ENCODE measurements at places on chromosomes 13 and 19. TPM values are rescaled to one million over a fixed set of nuclear protein-coding genes. Genes with fewer than 3 reads are reported as not detected.

ZNF536 gene
- not detected for total RNA-seq

PEAK3 gene
- 0.78 TPM for total RNA-seq

LGALS7B gene
- not detected for total RNA-seq

PVR gene
- 36.8 TPM for total RNA-seq

GRCh38 chr13:113534236-113534860 is 43.8 kb upstream of the DCUN1D2 start:
- no peak overlapping the region for H3K27ac ChIP-seq
- no peak for DNase-seq
- H3K36me3 ChIP-seq: peaks cover 10% of the 10 kb centered on the region
- H3K4me1 ChIP-seq: no peaks in the 10 kb centered on the region
